ENCODE measurements at places on chromosomes 5 and 9.

DNA sequence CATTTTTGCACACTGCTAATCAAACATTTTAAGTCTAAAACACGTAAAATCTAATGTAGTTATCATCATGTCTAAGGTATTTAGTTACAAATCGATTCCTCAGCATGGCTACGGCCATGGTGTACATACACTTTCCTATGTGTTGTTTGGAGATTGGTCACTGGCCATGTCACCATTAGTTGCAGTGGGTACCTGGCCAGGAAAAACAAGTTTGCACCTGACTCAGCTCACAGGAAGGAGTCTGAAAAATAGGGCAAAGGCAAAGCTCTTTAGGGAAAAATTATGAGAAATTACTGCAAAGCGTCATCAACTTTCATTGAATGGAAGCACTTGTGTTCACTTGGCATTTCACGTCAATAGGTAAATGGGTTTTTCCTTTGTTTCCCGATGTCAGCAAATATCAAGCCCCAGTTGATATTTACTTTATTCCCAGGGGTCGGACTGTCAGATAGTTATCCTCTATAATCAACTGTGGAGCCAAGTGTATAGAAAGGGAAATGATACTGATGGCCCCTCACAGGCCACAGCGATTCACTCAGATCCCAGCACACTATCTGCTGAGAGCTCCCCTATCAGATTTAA is 626.0 kb upstream of the ADAMTS16 start:
- no peak for DNase-seq

DNA sequence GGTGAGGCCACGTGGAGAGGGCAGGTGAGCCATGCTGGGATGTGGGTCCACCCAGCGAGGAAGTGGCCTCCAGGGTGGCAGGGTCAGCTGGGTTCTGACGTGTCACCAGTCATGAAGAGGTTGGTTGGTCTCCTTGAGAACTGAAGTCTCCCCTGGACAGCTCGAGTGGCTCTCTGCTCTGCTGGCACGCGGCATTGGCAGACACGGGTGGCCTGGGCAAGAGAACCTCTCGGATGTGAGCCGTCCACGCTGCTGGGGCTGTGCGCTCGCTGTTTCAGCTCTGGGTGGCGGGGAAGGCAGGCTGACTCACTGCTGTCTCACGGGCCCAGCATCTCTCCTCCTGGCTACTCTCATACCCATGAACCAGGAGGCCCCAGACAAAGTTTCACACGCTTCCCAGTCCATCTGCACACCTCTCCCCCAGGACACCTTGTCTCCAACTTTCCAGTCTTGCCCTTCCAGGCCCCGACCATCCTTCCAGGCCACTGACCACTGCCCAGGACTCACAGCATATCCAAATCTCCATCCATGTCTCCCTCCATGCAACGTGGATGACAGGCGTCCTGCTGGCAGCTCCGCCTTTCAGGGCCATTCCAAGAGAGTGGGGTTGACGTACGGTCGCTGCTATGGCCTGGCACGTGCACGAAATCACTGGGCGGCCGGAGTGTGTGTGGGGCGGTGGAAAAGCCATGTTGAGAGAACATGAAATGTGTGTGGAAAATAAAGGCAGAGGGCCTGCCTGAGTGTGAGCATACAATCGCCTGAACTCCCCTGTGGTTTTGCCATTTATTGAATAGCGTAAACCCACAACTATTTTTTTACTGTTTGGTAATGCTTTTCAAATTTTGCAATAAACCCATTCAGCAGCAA is 145.0 kb upstream of the COL5A1 start:
- DNase-seq: no peak

DNA sequence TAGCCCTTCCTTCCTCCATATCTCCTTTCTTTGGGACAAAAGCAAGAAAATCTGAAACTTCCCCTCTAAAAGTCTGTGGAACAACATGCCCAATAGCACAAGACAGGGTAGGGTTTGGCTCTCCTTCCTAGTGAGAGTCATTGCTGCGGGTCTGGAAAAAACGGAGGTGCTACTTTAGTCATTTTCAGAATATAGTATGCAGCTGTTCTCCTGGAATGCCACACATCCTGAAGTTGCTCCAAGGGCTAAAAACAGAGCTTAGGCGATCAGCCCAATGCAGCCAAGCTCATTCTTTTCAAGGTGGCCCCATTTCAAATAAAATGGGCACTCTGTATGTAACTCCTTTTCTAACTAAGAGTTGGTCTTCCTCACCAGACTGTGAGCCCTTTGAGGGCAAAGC is 39.5 kb upstream of the MYOT start:
- DNase-seq: no peak

DNA sequence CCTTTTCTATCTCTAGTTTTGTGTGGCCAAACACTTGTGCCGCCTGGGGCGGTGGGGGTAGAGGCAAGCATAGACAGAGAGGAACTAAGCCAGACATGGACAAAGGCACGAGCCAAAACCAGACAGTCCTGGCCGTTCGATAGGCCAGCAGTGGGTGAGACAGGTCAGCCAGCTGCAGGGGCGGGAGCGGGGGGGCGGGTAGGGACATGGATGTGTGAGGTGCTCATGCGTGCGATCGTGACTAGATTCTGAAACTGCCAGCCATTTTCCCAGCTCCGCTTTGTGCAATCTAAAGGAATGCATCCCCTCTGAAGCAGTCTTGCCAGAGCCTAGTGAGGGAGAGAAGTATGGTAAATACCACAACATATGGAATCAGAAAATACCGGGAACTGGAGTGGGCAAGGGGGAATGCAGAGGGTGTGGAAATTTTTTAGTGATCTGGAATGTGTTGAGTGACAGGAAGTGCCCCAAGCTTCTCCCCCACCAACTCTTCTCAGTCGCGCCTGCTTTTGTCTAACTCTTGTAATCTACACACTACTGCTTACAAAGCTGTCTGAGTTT is 111.9 kb downstream of the NR6A1 start:
- no peak for DNase-seq

DNA sequence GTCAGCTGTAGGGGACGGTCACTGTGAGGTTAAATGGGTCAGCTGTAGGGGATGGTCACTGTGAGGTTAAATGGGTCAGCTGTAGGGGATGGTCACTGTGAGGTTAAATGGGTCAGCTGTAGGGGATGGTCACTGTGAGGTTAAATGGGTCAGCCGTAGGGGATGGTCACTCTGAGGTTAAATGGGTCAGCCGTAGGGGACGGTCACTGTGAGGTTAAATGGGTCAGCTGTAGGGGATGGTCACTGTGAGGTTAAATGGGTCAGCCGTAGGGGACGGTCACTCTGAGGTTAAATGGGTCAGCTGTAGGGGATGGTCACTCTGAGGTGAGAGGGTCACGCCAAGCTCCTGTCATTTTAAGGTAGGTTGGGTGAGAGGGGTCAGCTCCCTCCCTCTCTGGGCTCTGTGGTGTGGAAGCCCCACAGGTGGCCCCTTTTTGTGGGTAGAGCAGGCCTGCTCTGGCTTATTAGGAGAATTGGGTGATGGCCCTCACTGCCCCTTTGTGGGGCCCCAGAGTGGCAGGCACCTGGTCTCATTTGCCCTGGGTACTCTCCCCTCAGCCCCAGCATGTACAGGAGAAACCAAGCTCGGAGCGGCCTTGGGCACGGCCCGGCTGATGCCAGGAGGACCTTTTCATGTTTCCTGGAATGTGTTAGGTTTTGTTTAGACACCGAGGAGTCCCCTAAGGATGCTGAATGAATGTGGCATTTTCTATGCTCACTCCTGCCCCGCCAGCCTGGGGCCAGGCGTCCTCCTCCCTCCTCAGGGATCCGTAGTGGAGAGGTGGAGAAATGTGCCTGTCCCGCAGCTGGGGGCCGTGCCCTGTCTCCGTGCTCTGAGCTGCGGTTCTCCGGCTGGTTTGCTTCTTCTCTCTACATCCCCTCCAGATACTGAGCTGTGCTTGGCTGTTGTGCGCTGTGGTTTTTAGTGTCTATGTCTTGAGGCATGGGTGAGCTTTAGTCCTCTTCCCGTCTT is 31.4 kb downstream of the AHRR start:
- no peak for DNase-seq

- no peak for DNase-seq
These were observed 363.3 kb upstream of the MEF2C start for GRCh38 chr5:89246252-89246651.

DNA sequence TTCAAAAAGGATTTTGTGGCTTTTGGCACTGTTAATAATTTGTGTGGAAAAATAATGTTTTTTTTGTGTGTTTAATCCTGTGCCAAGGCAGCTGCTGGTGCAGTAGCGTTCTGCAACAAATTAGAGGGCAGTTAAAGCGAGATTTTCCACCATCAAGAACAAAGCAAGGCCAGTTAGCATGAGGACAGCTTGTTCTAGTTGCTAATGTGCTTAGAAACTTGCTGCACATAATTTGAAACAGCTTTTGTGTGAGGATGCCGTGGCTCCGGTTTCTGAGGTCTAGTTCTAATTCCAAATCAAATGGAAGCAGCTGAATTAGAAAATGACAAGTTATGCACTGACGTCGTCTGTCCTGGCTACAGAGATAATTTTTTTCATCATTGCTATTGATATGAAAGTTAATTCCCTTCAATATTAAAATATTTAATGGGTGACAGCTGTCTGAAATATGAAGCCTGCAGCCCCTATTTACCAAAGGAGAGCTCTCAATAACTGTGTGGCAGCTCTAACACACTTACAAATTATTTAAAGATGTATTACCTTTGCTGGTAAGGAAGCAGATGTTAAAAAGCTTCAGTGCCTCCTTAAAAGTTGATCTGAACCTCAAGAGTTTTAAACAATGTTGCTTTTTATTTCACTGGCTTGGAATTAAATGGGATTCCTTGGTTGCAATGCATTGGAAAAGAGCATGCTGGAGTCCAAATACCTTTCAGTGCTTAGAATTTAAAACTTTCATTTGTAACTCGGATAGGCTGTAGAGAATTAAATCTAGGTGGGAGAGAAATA is 128.6 kb downstream of the SPATA31D1 start:
- DNase-seq: no peak

- no peak for DNase-seq
These were observed 6.7 kb downstream of the TMEM8B start for GRCh38 chr9:35835766-35836165.

GRCh38 chr9:110115826-110116542 is 92.0 kb downstream of the C9orf152 start:
- DNase-seq: no peak

- DNase-seq: no peak
These were observed 108.7 kb upstream of the ADRA1B start for GRCh38 chr5:159807586-159807985.

GRCh38 chr5:50958852-50959457 is 292.5 kb downstream of the PARP8 start:
- DNase-seq: no peak

- DNase-seq: no peak
These were observed 179.1 kb upstream of the FBXL7 start for GRCh38 chr5:15320871-15321270.

GRCh38 chr9:101387871-101388506 is 3.2 kb upstream of the BAAT start:
- DNase-seq: no peak

DNA sequence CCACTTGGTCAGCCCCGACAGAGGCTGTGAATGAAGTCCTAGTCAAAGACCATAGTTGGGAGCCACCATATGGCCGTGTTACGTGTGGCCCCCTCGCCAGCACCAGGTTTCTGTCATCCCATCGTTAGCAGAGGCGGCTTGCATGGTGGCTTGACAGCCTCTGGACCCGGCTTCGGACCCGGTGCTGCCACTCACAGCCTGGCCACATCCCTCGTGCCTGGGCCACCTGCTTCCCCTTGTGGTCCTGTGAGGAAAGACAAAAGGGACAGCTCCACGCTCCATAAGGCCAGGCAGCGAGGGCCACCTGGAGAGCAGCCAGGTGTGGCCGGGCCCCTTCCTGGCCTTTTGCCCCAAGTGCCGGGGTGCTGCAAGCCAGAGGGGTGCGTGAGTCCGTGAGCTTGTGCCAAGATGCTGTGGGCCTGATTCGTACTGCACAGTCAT is 6.2 kb downstream of the NKD2 start:
- no peak for DNase-seq

- no peak for DNase-seq
These were observed 71.0 kb upstream of the EQTN start for GRCh38 chr9:27367921-27368315.

DNA sequence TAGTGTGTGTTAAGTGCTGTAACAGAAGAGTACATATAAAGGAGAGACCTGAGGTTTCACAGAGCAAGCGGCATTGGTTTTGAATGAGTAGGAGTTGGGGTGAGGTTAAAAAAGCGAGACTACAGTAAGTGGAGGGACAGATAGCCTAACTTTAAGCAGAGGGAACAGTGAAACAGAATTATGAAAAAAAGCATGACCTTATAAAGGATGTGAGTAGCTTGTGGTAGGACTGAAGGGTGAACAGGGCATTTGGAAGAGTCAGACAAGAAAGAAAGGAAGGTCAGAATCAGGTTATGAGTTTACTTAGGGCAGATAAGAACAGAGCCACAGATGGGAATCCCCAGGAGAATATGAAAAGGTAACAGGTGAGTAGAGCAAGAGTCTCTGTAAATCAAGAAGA is 22.5 kb downstream of the MSANTD3 start:
- no peak for DNase-seq

DNA sequence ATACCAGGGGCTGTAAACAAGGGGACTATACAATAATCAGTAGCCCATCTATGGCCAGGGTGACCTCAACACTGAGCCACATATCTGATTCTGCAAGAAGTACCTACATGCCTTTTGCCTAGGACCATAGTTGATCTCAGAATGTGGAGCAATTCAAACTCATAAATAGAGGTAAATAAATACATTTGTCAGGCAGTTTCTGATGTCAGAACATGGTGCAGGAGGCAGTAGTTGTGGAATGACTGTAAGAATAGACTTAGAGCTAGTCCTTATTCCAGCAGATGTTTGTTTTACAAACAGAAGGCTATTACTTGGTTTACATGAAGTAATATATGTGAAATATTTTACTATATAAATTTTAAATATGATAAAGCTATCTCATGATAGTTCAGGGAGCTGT is 330.7 kb upstream of the DAB2 start:
- no peak for DNase-seq

GRCh38 chr5:172545291-172545801 is 91.0 kb upstream of the SH3PXD2B start:
- no peak for DNase-seq

DNA sequence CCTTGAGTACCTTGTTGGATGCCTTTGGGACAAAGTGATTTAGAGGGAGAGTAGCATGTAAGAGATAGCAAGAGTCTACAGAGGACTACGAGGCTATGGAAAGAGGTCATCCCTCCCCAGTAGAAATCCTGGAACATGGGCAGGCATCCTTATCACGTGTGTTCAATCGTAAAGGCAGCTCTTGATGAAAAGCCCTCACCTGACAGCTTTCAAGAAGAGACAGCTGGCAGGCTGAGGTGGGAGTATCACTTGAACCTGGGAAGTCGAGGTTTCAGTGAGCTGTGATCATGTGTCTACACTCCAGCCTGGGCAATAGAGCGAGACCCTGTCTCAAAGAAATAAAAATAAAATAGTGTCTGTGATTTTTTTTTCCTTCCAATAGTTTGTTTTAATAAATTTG is 112.6 kb downstream of the PCSK5 start:
- DNase-seq: no peak

DNA sequence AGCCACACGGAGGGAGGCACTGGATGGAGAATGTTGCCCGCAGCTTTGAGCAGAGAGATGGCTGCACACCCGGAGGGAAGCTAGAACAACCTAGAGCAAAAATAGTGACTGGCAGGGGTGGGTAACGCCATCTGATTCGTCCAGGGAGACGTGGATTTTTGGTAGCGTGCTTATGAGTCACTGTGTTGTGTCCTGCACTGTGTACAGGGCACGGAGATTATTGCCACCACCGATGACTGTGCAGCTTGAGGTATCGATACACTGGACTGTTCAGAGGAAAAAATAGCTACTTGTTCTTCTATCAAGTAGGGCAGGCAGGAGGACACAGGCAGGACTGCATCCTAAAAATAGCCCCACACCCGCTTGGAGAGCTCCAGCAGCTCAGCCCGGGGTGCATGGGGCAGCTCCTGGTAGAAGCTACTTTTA is 6.0 kb downstream of the UBE2QL1 start:
- DNase-seq: no peak

GRCh38 chr5:68342693-68343092 is 127.1 kb downstream of the PIK3R1 start:
- DNase-seq: no peak

All from stimulated activated CD8-positive, alpha-beta memory T cell treated with anti-CD3 and anti-CD28 coated beads, Interleukin-15, amount 100 ng/mL, for 1 hour (primary cell).